ENCODE measurements at places on chromosomes 11 and 22. TPM values are rescaled to one million over a fixed set of nuclear protein-coding genes. Genes with fewer than 3 reads are reported as not detected.

DNA sequence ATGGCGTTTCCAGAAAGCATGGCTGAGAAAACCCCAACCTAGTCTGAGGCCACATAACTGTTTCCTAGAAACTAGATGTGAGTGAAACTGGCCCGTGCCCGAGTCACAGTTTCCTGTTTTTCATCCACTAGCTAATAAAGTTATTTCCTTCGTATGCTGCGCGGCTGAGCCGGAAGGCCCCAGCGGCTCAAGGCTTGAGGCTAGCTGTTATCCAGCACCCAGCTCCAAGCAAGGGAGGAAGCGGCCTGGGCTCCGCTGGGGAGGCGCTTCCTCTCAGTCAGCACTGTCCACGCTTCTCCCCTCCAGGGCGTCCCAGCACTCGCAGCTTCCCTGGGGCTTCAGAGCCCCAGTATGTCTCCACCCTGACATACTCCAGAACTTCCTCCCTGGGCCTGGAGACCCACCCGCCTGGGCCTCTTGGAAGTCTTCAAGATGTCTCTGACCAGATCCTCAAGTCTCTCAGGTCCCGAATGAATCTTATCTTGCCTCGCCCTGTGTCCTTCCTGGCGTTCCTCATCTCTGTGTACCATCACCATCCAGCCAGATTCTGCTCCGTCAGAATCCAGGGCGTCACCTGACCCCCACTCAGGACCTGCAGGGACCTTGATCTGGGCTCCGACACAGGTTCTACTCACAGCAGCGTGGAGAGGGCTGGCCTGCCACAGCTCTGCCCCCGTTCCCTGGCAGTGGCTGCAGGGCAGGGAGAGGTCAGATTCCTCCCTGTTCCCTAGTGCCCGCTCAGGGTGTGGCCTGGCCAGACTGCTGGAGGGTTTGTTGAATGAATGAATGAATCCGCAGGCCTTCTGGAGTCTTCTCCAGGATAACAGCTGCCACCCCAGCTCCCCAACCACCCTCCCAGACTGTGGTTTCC lies 81.9 kb downstream of the LRRC32 start:
- no peak overlapping the region for H3K27ac ChIP-seq
- H3K4me3 ChIP-seq = no peak overlapping the region
- H3K36me3 ChIP-seq = no peaks in the 10 kb centered on the region
- H3K27me3 ChIP-seq = no peaks in the 10 kb centered on the region
- no peak for DNase-seq

DNA sequence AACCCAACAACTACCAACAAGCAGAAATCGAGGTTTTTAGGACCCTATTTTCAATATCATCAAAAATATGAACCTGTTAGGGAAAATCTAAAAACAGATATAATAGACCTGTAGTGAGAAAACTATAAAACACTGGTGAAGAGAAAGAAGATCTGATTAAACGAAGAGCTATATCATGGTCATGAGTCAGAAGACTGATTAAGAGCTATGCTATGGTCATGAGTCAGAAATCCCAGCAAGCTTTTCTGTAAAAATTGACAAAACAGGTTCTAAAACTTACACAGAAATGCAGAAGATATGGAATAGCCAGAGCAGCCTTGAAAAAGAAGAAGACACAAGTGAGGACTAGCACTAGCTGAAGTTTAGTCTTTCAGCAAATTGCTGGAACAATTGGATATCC lies 345.0 kb downstream of the TBC1D22A start:
- H3K27me3 ChIP-seq = no peaks in the 10 kb centered on the region
- no peak for DNase-seq
- no peak overlapping the region for H3K27ac ChIP-seq
- peaks cover 8% of the 10 kb centered on the region for H3K36me3 ChIP-seq

Gene B4GALNT4
- 50.1 TPM for total RNA-seq

DNA sequence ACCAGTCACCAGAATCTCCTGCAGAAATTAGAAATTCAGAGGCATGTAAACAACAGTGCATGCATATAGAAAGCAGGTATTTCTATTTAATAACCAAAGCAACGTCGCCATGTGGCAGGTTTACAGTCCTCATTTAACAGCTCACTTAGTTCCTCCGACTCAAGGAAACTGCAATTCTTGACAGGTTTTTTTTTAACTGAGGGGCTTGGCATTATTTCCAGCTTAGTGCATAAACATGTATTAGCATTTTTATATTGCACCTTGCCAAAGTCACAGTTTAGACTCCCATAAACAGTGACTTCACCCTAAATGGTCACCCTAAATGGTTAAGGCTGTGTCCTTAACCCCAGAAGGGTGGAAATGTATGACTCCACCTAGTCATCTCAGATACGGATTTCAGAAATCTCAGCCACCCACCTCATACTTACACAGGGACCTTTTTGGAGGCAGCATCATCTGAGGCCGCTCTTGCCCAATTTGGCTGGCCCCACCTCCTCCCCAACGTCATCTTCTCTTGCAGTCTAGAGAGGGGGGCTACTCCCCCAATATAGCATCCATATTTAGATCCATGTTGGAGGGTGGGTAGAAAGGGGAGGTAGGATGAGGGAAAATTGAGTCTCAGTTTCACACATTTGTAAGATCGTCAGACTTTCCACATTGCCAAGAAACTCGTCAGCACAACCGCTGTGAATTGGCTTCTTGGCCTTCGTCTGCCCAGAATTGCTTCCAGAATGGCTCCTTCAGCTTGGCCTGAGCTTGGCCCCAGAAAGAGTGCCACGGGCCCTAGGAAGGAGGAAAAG lies 31.8 kb upstream of the SLC35C1 start:
- H3K27me3 ChIP-seq = peaks cover 2% of the 10 kb centered on the region
- H3K36me3 ChIP-seq = no peaks in the 10 kb centered on the region
- H3K4me1 ChIP-seq = peaks cover 17% of the 10 kb centered on the region
- no peak overlapping the region for H3K4me3 ChIP-seq
- DNase-seq = no peak
- H3K27ac ChIP-seq = no peak overlapping the region

GRCh38 chr22:43944670-43945430 lies 10.4 kb upstream of the SAMM50 start:
- peaks cover 15% of the 10 kb centered on the region for H3K36me3 ChIP-seq
- no peaks in the 10 kb centered on the region for H3K4me1 ChIP-seq
- H3K4me3 ChIP-seq = no peak overlapping the region
- DNase-seq = no peak

DNA sequence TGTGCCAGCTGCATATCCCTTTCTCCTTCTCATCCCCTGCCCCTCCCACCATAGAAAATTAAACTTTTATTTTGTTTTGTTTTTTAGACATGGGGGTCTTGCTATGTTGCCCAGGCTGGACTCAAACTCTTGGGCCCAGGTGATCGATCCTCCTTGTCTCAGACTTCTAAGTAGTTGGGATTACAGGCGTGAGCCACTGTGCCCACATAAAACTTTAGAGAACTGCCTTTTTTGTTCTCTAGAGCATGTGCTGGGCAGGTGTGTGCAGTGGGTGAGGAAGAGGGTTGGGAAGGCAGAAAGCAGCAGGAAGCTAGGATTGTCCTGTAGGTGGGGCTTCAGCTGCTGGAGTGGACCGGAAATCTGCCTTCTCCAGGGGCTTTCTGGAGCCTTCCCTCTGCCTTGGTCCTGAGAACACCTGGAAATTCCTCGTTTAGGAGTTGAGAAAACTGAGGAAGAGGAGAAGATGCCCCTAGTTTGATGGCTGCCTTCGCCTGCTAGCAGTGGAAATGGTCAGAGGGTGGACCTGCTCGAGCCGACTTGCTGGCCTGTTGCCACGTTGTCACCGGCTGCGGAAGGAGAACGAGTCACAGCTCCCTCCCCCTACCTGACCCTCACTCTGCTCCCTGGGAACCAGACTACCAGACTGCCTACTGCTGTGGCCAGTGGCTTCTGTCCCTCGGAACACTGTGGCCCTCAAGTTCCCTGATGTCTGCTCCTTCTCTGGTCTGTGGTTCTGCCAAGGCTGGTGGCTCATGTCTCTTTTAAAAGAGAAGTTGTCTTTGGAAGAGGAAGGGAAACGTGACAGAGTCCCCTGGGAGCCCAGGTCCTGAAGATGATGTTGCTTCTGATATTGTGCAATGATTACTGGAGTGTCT lies 4.0 kb downstream of the ST14 start:
- peak overlapping the region; percentile 64 for H3K4me3 ChIP-seq
- H3K27ac ChIP-seq = peak overlapping the region; percentile 55
- H3K27me3 ChIP-seq = no peaks in the 10 kb centered on the region
- DNase-seq = peak; percentile 55

Gene ABCG4
- not detected for total RNA-seq

Gene MUC6
- total RNA-seq = not detected

DNA sequence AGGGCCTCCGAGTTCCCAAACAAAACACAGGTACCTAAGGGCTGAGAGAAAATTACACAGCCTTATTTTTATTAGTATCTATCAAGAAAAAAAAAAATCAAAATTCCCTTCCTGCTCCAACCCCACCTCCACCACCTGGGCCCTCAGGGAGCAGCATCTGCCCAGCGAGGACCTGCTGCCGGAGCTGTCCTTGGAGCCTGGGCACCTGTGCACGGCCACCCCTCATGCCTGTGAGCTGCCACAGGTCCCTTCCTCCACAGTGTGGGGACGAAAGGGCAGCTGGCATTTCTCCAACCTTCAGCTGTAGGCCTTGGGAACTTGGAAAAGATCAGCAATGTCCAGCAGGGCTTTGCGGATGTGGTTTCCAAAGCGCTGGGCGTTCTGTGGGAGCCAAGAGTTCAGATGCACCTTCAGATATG lies 6.3 kb upstream of the SYCE3 start:
- H3K4me1 ChIP-seq = peaks cover 34% of the 10 kb centered on the region
- peak; percentile 78 for DNase-seq
- H3K4me3 ChIP-seq = no peak overlapping the region
- peak overlapping the region; percentile 83 for H3K27ac ChIP-seq
- no peaks in the 10 kb centered on the region for H3K27me3 ChIP-seq

DNA sequence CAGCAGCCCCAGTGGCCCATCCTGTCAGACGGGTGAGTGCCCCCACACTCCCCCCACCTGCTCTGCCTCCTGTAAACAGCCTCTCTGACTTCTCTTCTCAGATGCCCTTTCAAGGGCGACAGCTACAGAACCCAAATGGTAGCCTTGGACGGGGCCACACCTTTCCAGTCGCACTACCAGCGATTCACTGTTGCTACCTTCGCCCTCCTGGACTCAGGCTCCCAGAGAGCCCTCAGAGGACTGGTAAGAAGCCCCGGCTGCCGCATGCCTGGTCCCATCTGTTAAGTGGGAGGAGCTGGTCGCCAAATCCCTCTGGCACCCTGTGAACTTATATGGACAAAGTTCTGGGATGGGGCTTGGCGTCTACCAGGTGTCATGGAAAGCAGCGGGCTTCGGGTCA lies 6.2 kb downstream of the ZP1 start:
- no peak overlapping the region for H3K27ac ChIP-seq
- H3K4me1 ChIP-seq = peaks cover 32% of the 10 kb centered on the region
- H3K36me3 ChIP-seq = no peaks in the 10 kb centered on the region
- no peak overlapping the region for H3K4me3 ChIP-seq
- H3K27me3 ChIP-seq = no peaks in the 10 kb centered on the region

Gene IL18BP
- 1.0 TPM for total RNA-seq

- H3K27me3 ChIP-seq = peaks cover 50% of the 10 kb centered on the region
- H3K4me3 ChIP-seq = no peak overlapping the region
- H3K4me1 ChIP-seq = peaks cover 6% of the 10 kb centered on the region
- no peak overlapping the region for H3K27ac ChIP-seq
Observed at GRCh38 chr11:119533921-119534736, 111.2 kb upstream of the THY1 start.

DNA sequence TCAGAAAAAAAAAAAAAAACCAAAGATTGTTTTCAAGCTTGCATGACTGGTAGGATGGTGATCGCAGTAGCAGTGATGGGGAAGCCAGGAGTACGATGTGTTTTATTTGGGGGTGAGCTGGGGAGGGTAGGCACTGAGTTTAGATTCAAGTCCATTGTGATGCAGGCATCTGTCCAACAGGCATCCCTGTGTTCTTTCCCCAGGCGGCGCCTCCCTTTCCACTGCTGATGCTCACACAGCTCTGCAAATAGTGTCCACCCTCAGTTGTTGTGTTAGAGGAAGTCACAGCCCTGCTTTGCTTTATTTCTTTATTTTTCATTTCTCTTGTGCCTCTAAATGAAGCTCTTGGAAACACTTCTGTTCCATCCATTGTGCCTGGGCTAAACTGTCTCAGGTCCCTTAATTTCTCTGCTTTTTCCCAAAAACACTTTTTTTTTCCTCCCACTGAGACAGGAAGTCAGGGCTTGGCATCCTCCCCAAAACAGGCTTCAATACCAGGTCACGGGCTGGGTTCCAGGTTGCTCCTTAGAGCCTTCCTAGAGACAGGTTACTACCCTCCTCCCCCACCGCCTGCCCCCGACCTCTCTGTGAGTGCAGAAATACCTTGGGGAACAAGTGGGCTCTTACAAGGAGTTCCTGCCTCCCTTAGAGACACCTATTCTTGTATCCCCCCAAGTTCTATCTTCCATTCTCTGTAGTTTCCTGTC lies 38.6 kb upstream of the HSPA8 start:
- no peak for DNase-seq
- H3K36me3 ChIP-seq = no peaks in the 10 kb centered on the region
- peaks cover 15% of the 10 kb centered on the region for H3K27me3 ChIP-seq
- no peak overlapping the region for H3K4me3 ChIP-seq
- no peak overlapping the region for H3K27ac ChIP-seq

Gene OR51I1
- not detected for total RNA-seq

- no peak for DNase-seq
- no peak overlapping the region for H3K4me3 ChIP-seq
- no peak overlapping the region for H3K27ac ChIP-seq
- no peaks in the 10 kb centered on the region for H3K36me3 ChIP-seq
Observed at GRCh38 chr11:70517203-70517602, 118.9 kb downstream of the CTTN start.

Gene SLC5A1
- total RNA-seq = not detected

Gene RFPL1
- not detected for total RNA-seq

Gene ANO5
- total RNA-seq = not detected

DNA sequence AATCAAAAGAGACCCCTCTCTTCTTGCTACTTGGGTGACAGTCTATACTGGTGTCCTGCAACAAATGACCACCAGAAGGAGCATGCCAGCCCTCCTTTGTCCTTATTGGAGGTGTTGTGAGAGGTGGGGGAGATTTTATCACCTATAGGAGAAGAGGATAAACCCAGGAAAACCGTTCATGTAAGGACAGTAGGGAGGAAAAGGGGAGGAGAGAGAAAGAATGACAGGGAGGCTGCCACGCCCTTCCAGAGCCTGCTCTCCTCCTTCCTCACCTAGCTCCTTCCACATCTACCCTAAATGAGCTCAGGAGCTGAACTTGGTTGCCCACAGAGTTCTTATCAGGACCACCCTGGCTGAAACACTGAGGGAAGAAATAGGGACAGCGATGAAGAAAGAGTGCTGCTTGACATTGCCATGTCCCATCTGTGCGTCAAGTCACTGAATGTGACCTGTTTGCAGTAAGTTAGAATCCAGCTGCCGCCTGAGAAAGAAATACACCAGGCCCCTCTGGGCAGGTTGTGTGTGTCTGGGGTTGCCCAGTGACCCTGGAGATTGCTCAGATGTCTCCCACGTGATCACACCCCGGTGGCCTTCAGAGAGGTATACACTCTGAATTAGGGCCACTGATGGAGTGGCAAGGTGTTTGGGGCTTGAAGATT lies 40.4 kb upstream of the ETS1 start:
- H3K27me3 ChIP-seq = peaks cover 42% of the 10 kb centered on the region
- H3K4me1 ChIP-seq = no peaks in the 10 kb centered on the region
- no peaks in the 10 kb centered on the region for H3K36me3 ChIP-seq
- no peak overlapping the region for H3K4me3 ChIP-seq
- no peak for DNase-seq
- H3K27ac ChIP-seq = no peak overlapping the region

Gene OR6T1
- total RNA-seq = not detected

Gene SYT12
- total RNA-seq = not detected

Gene DBX1
- not detected for total RNA-seq

Gene CD3D
- 0.25 TPM for total RNA-seq

All from HepG2 (cell line).